Stimulated activated CD4-positive, alpha-beta T cell treated with anti-CD3 and anti-CD28 coated beads, Interleukin-12 subunit alpha, Interleukin-12 subunit beta, amount 100 ng/mL, for 24 hours (primary cell): ENCODE measurements at places on chromosomes 4 and X.

- DNase-seq, result no peak
Observed at GRCh38 chr4:86955888-86956451, 21.2 kb downstream of the AFF1 start.

- no peak for DNase-seq
Observed at GRCh38 chr4:17120761-17121160, 222.3 kb upstream of the LDB2 start.

GRCh38 chr4:113636877-113637276, 124.7 kb downstream of the CAMK2D start:
- no peak for DNase-seq

GRCh38 chr4:69156913-69157312, 57.6 kb downstream of the UGT2B11 start:
- no peak for DNase-seq

- no peak for DNase-seq
Observed at GRCh38 chr4:140121646-140122045, 32.3 kb downstream of the MAML3 start.

DNA sequence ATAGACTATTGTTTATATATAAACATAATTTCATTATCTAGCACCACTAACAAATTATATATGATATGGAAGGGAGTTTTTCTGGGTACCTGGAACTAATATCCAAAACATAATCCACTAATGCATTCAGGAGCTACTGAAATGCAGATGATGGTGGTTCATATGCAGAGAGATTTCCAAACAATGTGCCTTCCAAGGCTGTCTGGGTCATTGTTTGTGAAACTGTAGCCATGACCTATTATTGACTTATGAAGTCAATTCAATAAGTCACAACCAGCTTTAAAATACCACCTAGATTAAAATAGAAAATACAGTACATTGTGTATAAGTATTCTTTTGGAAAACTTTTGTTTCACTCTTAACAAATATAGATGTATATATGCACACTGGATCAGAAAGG, 237.0 kb upstream of the PRPS2 start:
- no peak for DNase-seq

GRCh38 chr4:162957521-162958143, 209.1 kb downstream of the NAF1 start:
- DNase-seq, result no peak

GRCh38 chr4:125266901-125267604, 47.7 kb upstream of the FAT4 start:
- no peak for DNase-seq

- no peak for DNase-seq
Observed at GRCh38 chrX:12309040-12309743, 170.9 kb downstream of the FRMPD4 start.

DNA sequence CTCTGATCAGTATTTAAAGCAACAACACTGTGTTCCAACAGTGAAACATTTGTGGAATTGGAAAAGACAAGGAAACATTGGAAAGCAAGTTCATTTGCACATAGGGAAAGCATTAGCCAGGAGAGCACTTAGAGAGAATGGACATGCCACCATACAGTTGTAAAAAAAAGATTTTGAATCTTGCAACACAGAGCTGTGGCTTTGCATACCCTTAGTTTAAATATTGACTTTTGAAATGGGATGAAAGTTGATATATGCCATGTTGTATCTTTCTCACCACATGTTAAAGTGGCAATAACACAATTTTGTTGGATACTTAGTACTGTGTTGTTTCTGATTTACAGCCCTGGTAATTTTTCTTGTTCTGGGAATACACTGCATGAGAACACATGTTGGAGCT, 208.1 kb downstream of the BMPR1B start:
- DNase-seq, result no peak

- DNase-seq, result no peak
Observed at GRCh38 chrX:68989865-68990606, 161.2 kb downstream of the EFNB1 start.

DNA sequence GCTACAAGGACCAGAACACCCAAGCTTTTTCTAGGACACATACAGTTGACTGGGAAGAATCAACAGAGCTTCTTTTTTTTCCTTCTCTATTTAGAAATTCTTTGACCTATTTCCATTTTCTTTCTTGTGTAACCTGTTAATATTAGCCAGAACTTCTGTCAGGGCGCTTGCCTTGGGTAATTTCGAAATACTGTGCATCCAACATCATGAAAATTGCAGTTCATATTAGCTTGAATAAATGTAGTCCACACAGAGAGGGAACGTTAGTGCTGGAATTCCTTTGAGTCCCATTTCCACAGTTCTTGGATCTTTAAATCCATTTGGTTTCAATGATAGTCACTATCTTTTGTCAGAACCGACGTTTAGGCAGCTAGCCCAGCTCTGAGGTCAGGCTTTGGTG, 141.8 kb downstream of the MXRA5 start:
- no peak for DNase-seq

- no peak for DNase-seq
Observed at GRCh38 chr4:105520819-105521790, 31.3 kb upstream of the ARHGEF38 start.

GRCh38 chrX:139692908-139693307, 15.1 kb downstream of the MCF2 start:
- no peak for DNase-seq

DNA sequence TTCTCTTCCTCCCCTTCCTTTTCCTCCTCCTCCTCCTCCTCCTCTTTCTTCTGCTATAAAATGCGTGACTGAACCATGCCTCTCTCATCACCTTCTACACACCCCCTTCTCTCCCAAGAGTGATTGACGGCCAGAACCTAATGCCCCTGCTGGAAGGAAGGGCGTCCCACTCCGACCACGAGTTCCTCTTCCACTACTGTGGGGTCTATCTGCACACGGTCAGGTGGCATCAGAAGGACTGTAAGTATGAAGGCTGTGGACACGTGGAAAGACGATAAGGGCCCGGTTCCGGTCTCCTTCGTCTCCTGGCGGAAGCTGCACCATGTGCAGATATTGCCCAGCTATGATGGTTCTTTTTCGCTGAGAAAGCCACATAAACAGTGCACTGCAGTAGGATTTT, 12.1 kb upstream of the ARSF start:
- DNase-seq, result no peak

- DNase-seq, result no peak
Observed at GRCh38 chr4:102815981-102816380, 11.4 kb downstream of the UBE2D3 start.

DNA sequence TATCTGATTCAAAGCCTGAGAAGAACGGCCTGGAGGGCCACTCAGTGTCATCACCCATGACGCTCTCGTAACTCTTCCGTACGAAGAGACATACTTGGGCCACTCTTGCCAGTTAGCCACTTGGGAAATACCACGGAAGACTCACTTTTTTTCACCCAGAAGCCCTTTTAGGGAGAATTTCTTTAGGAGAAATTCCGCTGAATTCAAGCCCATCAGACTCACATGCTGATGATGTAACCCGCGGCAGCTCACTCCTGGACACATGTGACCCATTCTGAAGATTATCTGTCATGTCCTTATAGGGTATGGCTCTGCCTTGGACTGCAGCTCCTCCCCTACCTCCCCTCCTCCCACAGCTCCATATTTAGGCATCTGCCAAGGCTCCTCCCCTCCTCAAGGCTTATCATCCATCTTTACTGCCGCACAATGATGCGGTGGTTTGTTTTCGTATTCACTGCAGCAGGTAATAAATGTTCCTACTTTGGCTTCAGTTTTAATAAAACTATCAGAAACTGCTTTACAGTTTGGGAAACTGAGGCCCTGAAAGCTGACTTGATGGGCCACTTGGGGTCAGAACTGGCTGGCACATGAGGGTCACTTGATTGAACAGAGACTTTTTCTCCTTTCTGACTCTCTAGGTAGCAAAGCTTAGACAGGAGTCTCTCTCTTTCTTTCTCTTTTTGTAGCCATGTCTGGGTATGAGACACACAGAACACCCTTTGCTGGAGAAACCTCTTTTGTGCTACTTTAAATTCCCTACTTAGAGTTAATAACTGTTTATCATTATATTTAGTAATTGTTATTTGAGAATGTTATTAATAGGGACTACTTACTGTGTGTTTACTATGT, 42.1 kb downstream of the RHOH start:
- peak; percentile 43 for DNase-seq

- DNase-seq, result no peak
Observed at GRCh38 chr4:10492464-10492863, 35.2 kb upstream of the ZNF518B start.

DNA sequence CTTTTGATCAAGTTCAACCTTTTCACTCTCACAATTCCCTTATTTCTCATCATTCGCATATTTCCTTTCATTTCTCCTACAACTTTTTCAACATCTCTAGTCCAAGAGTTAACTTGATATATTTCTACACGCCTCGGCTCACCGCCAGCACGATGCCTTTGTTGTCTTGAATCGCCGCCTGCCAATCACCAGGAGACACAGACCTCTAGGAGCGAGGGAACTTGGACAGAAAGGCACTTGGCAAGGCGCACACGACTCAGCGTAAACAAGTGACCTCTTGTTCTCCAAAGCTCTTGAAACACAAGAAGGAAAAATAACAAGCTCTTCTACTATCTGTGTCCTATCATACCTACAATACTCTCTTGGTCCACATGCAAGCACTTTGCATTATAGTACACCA, 27.1 kb upstream of the RBMX start:
- DNase-seq, result no peak

DNA sequence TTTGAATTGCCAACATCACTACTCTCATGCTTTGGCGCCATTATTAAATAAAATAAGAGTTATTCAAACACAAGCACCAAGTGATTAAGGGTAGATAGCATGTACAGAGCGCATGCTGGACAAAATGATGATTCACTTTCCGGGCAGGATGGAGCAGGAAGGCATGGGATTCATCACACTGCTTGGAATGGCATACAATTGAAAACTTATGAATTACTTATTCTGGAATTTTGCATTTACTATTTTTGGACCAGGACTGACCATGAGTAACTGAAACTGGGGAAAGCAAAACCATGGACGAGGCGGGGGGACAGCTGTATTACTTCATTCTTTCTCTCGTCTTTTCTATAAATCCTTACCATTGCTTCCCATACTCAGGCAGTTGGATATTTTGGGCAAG, 28.5 kb upstream of the FGF5 start:
- no peak for DNase-seq

DNA sequence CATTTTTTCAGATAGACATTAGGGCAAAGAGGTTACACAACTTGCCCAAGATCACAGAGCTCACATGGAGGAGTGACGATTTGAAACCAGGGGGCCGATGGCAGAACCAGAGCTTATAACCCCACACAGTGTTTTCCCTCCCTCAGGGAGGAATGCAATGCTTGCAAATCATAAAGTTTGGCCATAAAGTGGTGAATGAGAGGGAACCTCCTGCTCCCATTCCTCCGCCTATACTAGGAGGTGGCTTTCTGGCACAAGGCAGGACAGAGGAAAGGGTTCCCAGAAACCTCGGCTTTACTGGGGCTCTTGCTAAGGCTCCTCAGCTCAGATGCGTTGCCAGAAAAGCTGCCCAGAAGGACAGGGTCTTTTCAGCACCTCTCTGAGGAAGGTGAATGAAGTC, 19.3 kb downstream of the TMEM154 start:
- no peak for DNase-seq

DNA sequence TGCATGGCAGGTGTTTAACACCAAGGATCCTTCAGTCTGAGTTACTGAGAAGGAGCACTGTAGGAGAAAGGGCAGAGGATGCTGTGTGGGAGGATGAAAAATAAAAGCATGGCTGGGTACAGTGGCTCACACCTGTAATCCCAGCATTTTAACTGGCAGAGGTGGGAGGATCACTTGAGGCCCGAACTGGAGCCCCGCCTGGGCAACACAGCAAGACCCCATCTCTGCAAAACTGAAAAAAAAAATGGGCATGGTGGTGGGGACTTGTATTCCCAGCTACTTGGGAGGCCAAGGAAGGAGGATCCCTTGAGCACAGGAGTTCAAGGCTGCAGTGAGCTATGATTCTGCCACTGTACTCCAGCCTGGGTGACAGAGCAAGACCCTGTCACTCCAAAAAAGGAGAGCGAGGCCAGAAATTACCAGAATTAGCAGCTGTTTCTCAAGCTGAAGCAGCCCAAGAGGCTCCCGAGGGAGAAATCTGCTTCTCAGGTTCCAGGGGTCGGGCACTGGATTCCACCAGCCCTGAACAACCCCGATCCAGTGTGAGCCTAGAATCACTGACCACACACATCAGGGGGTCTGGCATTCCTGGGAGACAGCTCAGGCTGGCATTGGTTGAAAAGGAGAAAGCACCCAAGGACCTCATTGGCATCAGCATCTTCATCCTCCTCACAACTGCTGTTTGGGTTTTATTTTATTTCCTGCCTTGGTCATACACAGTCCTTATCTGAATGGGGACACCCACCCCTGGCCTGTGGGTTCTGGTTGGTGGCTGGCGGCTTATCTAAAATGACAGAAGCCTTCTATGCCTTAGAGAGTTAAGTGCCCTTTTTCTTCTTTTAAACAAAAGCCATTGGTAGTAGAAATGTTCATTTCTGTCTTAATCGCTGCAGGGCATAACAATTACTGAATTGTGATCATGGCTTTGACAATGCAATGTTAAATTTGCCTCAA, 66.3 kb upstream of the TRIM2 start:
- no peak for DNase-seq

GRCh38 chr4:54041100-54041499, 23.3 kb downstream of the CHIC2 start:
- no peak for DNase-seq

DNA sequence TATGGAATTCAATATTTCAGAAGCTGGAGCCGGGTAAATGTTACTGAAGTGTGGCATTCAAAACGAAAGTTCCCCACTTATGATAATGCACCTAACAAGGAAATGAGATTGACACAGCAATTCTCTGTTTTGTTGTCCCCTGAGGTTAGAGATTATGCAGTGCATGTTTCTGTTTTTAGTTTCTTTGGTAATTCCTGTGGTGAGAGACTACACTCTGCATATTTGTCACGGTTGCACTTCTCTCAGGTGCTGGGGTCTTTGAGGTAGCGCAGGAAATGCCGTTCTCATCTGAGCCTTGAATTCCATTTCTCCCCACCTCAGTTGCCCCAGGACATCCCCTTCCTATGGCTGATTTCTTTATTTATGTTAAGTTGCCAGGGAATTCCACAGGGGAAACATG, 15.3 kb upstream of the BEND4 start:
- DNase-seq, result no peak

DNA sequence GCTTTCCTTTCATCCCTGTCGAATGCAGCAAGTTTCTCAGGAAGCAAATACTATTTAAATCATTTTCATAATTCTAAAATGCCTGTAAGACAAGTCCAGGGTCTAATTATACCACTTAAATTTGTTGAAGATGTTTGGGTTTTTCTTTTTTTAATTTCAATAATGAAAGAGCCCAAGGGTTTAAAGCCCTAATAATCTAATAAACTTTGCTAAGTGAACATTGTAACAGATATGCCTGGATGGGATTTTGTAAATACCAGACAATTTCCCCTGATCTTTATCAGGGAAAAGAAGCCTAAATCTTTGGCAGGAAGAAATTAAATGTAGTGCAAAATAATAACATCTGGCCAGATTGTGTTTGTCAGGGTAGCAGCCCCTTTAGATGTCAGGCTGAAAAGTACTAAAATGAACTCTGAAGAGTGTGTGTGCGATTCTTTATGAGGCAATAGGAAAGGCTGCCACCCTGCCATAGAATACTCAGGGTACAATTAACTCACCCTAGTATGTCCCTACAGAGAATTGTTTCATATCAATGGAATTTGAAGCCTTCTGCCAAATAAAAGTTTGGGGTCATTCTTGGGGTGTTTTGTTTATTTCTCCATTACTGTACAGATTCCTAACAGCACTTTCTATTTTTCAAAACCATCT, 45.6 kb downstream of the GPC3 start:
- DNase-seq, result no peak

- no peak for DNase-seq
Observed at GRCh38 chr4:84944947-84945346, 21.5 kb downstream of the WDFY3 start.
